Left kidney (tissue), 8 donors: ENCODE measurements at places on chromosomes 13 and 19. TPM values are rescaled to one million over a fixed set of nuclear protein-coding genes. Genes with fewer than 3 reads are reported as not detected.

GRCh38 chr13:99363391-99363790, 56.2 kb upstream of the GPR183 start:
- no peak for DNase-seq

DNA sequence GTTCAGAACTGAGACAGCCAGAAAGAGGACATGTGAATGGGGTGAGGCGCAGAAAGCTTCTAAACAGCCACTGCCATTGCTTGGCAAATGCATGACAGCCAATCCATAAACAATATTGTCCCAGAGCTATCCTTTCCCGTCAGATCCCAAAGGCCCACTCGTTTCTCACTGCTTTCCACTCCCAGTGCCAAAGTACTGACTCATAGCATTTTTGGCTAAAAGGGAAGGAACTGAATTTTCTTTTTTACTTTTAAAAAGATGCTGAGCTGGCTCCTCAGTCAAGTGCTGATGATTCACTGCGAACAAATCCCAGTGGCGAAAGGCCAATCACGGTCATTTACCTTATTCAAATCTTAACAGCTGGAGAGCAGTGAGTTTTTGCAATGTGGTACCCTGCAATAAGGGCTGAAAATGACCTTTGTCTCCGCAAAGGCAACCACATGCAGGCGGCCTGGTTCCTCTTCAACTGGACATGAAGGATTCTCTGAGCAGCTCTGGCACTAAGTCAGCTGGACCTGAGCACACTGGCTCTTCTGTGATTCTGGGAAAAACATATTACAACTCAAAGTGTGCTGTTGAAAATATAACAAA, 151.7 kb downstream of the DCLK1 start:
- DNase-seq: no peak

DNA sequence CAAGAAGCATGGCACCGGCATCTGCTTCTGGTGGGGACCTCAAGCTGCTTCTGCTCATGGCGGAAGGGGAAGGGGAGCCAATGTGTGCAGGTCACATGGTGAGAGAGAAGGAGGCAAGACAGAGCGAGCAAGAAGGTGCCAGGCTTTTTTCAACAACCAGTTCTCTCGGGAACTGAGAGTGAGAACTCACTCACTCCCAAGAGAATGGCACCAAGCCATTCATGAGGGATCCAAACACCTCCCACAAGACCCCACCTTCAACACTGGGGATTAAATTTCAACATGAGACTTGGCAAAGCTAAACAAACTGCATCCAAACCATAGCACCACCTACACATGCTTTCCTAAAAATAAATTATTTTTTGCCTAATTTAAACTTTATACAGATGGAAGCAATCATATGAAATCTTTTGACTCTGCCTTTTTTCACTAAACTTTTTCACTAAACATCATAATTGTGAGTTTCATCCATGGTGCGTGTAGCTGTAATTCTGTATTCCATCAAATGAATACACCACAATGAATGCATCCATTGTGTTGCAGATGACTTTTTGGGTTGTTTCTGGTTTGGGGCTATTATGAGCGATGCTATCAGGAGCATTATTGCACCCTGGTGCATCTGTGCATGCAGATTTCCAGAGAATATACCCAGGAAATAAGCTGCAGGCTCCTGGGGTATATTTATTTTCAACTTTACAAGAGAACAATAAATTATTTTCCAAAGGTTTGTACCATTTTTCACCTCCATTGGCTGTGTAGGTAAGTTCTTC, 14.6 kb upstream of the IPO5 start:
- no peak for DNase-seq

DNA sequence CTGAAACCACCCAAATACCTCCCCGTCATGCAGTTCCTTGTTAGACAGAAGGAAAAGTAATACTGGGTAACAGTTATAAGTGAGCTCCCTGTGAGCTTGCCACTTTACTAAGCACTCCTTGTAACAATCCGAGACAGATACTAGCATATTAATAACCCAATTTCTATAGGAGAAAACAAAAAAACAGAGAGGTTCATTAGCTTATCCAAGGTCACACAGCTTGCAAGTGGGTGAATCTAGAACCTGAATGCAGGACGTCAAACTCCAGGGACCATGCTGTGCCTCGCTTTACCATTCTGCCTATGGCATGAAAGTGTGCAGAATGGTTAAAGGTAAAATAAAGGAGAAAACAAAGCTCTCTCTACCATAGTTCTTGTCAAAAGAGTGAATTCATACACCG, 15.4 kb downstream of the SIGLEC5 start:
- no peak for DNase-seq

DNA sequence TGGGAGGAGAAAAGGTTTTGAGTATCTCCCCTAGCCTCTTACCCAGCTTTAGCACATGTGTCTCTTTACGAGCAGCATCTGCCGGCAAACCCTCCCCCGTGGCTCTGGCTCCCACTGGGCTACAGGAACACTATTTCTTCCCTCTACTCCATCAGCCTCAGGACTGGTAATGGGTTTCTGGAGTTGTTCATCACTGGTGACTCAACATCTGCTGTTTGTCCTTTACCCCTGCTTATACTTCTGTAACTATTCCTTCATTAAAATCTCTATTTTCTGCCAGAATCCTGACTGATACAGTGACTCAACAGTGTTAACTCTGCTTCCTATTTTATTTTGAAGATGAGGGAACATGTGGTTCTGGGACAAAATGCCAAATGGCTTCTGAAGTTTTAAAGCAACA, 437.3 kb upstream of the HTR2A start:
- no peak for DNase-seq

DNA sequence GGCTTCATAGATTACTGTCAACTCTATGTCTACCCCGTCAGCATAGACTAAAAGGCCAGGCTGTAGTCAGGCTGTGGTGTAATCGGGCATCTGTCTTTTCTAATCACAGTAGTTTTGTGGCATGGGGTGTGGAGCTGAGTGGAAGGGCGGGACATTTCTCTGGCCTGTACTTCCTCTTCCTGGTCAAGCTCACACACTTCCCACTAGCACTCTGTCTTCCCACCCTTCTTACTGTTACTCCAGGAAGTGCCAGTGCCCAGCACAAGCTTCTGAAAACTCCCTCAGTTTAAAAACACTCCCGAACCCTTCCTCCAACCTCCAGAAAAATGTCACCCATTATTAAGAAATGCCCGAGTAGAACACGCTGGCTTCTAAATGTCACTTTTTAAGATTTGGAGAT, 229.8 kb downstream of the KLF5 start:
- no peak for DNase-seq

GRCh38 chr13:59259165-59260000, 904.3 kb downstream of the DIAPH3 start:
- no peak for DNase-seq

DNA sequence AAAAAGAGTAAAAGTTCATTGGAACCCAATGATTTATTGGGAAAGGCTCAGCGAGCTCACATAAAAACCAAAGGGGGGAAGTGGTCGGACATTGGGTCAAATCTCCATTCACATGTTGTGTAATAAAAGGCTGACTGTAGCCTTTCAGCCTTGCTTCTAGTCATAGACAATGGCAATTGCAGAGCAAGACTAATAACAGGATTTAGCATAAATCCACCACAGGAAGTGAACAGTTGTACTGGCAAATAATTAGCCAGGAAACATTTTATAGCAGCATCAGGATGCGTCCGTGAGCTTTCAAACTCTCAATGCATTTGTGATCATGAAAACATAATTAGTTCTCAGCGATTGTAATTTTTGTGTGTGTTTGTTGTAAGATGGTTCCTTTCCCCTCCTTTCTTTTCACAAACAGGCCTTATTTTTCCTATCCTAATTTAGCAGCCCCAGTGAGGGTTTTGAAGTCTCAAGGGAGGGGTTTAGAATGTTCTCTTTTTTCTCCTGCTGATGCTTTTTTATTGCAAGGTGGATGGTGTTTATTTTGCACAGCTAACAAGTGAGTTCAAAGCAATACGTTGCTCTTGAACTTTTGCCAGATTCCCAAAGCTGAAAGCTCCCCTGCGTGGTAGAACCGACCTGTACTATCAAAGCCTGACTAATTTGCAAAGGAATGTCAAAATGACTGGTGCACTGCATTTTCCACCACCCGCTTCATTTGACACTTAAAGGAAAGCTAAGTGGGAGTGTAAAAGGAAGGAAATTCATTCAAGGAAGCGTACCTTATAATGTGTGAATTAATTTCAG, 105.6 kb downstream of the SPRY2 start:
- DNase-seq: peak; percentile 44

GRCh38 chr13:67042556-67042955, 187.6 kb downstream of the PCDH9 start:
- no peak for DNase-seq

DNA sequence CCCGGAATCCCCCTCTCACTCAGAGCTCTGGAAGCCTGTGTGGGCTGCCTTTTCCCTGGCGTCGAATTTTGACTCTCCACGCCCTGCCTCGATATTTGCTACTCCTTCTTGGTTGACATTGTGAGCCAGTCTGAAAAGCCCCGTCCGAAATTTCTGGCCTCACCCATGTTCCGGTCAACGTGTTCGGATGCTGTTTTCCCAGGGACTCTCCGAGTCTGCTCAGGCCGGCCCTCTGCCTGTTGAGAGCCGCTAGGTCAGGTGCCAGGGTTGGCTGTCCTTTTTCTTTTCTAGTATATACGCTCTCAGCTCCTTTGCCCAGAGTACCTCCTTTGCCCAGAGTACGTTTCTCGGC, 6.8 kb upstream of the DGKH start:
- peak; percentile 56 for DNase-seq

GRCh38 chr13:76292726-76293125, 593.5 kb downstream of the KCTD12 start:
- no peak for DNase-seq

DNA sequence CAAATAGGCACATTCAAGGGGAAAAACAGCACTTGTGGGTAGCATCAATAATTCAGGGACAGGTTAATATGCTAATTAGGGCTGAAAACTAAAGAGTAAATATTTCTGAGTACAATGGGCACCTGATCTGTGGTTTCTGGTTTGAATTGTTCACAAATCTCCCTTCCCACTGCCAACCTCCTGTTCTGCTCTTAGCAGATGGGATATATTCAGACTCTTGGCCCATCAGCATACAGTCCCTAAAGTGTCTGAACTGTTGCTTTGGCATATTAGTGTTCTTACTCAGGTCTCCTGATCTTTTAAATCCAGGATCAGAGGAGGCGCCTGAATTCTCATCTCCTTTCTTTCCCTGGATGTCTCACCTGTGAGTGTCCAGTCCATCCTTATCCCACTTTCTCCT, 8.2 kb upstream of the LRCH1 start:
- no peak for DNase-seq

DNA sequence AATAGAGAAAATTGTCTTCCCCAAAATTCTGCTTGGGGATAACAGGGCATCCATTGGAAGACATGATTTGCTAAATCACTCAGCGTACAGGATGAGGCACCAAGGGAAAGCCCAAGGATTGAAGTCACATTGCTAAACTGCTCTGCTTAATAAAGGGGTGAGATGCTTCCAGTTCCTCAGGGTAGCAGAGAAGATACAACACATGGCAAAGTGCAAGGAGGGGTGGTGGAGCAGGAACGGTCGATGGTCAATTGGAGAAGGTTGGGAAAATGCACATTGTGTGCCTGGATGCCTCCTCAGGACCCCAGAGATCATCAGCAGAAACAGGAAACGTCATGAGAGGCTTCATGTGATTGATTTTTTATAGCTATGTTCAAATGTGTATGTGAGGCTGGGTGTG, 116.3 kb upstream of the SOX1 start:
- DNase-seq: no peak

ZNF814 gene
- 88.9 TPM for polyA plus RNA-seq

FAM124A gene
- 4.8 TPM for polyA plus RNA-seq

SGCG gene
- polyA plus RNA-seq: 4.2 TPM
